Neural progenitor cell (in vitro differentiated cells): ENCODE measurements at places on chromosomes 12 and 14.

DNA sequence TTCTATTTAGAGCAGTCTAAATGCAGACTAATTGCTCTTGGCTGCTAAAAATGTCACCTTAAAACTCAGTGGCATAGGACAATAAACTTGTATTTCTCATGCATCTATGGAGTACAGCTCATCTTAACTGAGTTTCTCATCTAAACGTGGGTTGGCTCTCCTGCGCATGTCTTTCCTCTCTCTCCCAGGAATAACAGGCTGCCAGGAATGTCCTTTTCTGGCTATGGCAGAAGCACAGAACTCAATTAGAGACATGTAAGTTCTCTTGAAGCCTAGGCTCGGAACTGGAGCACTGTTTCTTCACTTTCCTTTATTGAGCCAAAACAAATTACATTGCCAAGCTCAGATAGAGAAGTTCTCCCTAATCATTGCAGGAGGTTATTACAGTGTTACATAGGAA is 722.3 kb upstream of the FLRT2 start:
- DNase-seq: no peak
- no peaks in the 10 kb centered on the region for H3K4me1 ChIP-seq
- no peak overlapping the region for H3K27ac ChIP-seq
- H3K36me3 ChIP-seq: no peaks in the 10 kb centered on the region
- no peaks in the 10 kb centered on the region for H3K27me3 ChIP-seq
- H3K4me3 ChIP-seq: no peak overlapping the region

GRCh38 chr12:64631197-64631596 is 20.9 kb downstream of the RASSF3 start:
- H3K36me3 ChIP-seq: no peaks in the 10 kb centered on the region
- no peak overlapping the region for H3K27ac ChIP-seq
- no peaks in the 10 kb centered on the region for H3K27me3 ChIP-seq
- no peak overlapping the region for H3K4me3 ChIP-seq
- no peaks in the 10 kb centered on the region for H3K4me1 ChIP-seq
- DNase-seq: no peak

- H3K36me3 ChIP-seq: no peaks in the 10 kb centered on the region
- no peak for DNase-seq
- H3K4me1 ChIP-seq: no peaks in the 10 kb centered on the region
- H3K27ac ChIP-seq: no peak overlapping the region
Measured at GRCh38 chr14:73977896-73978295, 27.8 kb downstream of the COQ6 start.

- no peaks in the 10 kb centered on the region for H3K27me3 ChIP-seq
- no peak overlapping the region for H3K4me3 ChIP-seq
- DNase-seq: peak; percentile 59
- no peaks in the 10 kb centered on the region for H3K36me3 ChIP-seq
- no peak overlapping the region for H3K27ac ChIP-seq
- no peaks in the 10 kb centered on the region for H3K4me1 ChIP-seq
Measured at GRCh38 chr14:104731320-104732294, 7.6 kb downstream of the ADSS1 start.

DNA sequence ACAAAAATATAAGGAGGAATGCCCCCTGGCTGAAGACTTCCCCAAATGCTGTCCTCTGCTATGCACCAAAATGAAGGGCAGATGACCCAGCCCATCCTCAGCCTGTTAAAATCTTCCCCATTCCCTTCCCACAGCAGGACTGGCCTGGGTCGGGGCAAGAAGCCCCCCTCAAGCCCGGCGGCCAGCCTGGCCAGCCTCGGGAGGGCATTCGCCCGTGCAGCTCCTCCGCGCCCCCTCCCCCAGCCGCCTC is 413 bp downstream of the RARG start:
- no peaks in the 10 kb centered on the region for H3K36me3 ChIP-seq
- H3K27me3 ChIP-seq: no peaks in the 10 kb centered on the region
- peak overlapping the region; percentile 64 for H3K4me3 ChIP-seq

DNA sequence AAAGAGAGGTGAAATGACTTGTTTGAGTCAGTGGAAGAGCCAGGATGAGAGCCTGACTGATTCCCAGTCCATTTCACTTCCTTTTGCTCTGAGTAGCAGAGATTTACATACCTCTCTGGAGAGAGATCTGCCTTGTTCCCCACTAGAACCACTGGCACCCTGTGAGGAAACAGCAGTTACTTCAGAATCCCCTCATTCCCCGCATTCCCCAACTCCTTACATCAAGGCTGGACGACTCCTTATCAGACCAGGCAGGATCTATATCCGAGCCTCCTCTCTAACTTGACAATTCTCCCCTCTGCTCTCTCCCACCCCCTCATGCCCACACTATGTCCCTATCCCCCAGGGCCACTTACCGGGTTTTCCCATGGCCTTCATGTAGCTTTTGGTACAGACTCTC is 3.7 kb downstream of the RHEBL1 start:
- no peak overlapping the region for H3K27ac ChIP-seq
- no peaks in the 10 kb centered on the region for H3K36me3 ChIP-seq
- DNase-seq: no peak
- H3K4me1 ChIP-seq: peaks cover 5% of the 10 kb centered on the region
- no peak overlapping the region for H3K4me3 ChIP-seq

GRCh38 chr14:93997082-93997481 is at the start of gene CCDC197:
Gene CCDC197 (plus strand): TSS chr14:93997301. CDS start chr14:93998132, 831 bp downstream.
- H3K27ac ChIP-seq: no peak within 1 kb of the TSS
- DNase-seq: no peak
- H3K27me3 ChIP-seq: peaks cover 9% of the 10 kb centered on the region

GRCh38 chr14:86035882-86036281 is 505.9 kb downstream of the FLRT2 start:
- H3K4me1 ChIP-seq: peaks cover 22% of the 10 kb centered on the region
- H3K27me3 ChIP-seq: no peaks in the 10 kb centered on the region
- H3K27ac ChIP-seq: no peak overlapping the region
- DNase-seq: peak; percentile 34

GRCh38 chr14:71220462-71220861 is 313.2 kb downstream of the PCNX1 start:
- H3K4me1 ChIP-seq: no peaks in the 10 kb centered on the region
- H3K4me3 ChIP-seq: no peak overlapping the region
- H3K36me3 ChIP-seq: no peaks in the 10 kb centered on the region
- DNase-seq: no peak

DNA sequence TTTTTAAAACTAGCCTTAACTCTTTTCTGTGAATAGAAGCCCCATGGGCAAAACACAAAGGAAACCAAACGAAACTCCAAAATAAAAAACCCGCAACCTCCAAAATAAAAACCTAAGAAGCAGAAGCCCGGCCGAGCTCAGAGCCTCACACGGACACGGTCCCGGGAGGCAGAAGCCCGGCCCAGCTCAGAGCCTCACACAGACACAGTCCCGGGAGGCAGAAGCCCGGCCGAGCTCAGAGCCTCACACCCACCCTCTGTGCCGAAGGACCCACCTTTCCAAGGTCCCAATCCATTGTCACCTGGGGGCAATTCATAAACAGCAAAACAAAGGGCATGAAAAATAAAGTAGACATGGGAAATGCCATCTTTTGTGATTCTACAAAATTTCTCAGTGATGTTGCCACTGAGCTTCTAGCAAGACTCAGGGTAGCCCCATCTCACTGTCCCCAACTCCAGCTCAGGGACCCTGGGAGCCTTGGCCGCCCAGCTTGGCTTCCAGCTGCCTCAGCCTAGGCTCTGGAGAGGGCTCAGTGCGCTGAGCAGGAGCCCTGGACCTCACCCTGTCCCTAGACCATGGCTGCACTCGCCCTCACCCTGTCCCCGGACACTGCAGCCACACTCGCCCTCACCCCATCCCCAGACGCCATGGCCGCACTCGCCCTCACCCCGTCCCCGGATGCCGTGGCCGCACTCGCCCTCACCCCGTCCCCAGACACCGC is 82.2 kb downstream of the GALNT9 start:
- H3K4me1 ChIP-seq: no peaks in the 10 kb centered on the region
- no peaks in the 10 kb centered on the region for H3K36me3 ChIP-seq
- DNase-seq: no peak
- H3K27ac ChIP-seq: no peak overlapping the region

- no peak overlapping the region for H3K27ac ChIP-seq
- H3K4me3 ChIP-seq: no peak overlapping the region
- no peaks in the 10 kb centered on the region for H3K36me3 ChIP-seq
- DNase-seq: no peak
- H3K27me3 ChIP-seq: no peaks in the 10 kb centered on the region
- H3K4me1 ChIP-seq: peaks cover 12% of the 10 kb centered on the region
Measured at GRCh38 chr14:103068351-103069073, 11.2 kb upstream of the CDC42BPB start.

DNA sequence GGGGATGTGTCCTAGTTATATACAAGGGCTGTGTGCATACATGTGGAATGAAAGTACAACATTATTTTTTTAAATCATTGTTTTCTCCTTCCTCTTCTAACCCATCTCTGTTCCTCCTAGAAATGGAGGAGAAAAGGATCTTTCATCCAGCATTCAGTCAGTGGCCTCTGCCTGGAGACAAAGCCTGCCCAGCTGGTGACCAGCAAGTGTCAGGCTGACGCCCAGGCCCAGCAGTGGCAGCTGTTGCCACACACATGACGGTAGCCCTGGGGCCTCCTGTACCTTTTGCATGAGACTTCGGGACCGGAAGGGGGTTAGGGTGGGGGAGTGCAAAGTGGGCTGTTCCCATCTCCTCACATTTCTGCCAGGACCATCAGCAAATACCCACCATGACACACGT is 46.2 kb downstream of the ERH start:
- no peak overlapping the region for H3K27ac ChIP-seq
- H3K27me3 ChIP-seq: no peaks in the 10 kb centered on the region
- H3K4me1 ChIP-seq: peaks cover 23% of the 10 kb centered on the region
- H3K4me3 ChIP-seq: no peak overlapping the region
- no peaks in the 10 kb centered on the region for H3K36me3 ChIP-seq
- DNase-seq: no peak
